ENCODE measurements at places on chromosomes 7 and 10.

DNA sequence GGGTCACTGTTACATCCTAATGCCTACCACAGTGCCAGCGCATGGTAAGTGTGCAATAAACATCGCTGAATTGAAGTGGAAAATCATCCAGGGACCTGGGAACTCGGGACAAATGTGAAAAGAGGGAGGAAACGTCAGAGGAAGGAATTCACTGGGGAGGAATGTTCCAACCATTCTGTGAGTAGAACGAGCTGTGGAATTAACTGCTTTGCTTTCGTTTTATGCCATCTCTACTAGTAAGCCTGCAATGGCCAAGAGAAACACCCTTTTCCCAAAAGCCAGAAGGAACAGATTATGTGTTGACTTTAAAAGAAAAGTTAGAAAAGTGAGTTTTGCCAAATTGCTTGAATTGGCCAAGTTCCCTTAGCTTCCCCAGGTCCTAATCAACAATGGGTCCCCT is 1044.9 kb downstream of the TYW1 start:
- no peak for DNase-seq

DNA sequence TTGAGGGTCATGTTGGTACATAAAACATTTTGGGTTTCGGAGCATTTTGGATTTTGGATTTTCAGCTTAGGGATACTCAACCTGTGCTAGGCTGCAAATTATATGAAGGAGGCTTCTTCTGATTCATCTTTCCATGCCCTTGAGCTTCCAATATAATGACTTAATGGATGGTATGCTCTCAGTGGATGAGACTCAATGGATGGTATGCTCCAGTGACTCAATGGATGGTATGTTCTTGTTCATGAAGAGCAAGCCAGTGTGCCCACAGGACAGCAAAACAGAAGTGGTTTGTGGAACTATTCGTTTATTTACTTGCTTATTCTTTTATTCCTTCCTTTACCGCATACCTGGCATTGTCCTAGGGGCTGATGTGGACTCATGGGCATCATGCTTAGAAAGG is 969.6 kb downstream of the LRMDA start:
- DNase-seq, result no peak

- DNase-seq, result no peak
These were observed 47.4 kb downstream of the ORC5 start for GRCh38 chr7:104160375-104160774.

DNA sequence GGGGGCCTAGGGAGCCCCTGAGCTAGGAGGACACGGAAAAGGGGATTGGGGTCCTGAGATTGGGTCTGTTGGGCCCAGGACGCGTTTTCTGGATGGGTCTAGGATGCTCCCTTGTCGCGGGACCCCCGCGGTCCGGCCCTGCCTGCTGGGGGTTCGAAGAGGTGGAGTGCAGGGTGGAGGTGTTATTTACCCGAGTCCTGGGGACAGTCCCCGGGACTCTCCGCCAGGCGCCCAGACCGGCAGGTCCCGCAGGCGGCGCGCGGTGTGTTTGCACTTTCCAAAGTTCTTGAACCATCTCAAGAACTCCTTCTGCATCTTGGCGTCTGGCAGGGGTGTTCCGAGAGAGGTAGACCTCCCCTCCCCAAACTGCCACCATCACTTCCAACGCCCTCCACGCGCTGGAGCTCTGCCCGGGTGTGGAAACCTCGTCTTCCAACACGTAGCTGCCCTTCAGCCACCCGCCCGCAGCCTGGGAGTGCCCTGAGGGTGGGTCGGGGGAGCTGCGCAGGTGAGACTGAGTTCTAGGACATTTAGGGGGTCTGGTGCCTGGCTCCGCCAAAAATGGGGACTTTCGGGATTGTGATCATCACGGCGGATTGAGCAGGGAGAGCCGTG is 569 bp downstream of the CAV1 start:
- DNase-seq, result peak; percentile 41

DNA sequence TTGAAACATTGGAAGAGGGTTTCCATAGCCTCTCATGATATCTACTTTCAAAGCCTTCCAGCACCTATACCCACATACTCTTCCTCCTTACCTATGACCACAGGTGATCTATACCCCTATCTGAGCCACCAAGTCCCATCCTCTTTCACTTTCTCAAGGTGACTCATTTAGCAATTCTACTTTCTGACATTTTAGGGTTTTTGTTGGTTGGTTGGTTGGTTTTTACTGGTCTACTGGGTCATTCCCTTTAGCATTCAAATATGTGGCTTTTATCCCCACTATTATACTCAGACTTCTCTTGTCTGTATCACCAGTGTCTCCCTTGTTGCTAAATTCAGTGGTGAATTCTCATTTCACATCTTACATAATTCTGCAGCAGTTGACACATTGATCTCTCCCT is 130.4 kb upstream of the STEAP4 start:
- DNase-seq, result no peak

DNA sequence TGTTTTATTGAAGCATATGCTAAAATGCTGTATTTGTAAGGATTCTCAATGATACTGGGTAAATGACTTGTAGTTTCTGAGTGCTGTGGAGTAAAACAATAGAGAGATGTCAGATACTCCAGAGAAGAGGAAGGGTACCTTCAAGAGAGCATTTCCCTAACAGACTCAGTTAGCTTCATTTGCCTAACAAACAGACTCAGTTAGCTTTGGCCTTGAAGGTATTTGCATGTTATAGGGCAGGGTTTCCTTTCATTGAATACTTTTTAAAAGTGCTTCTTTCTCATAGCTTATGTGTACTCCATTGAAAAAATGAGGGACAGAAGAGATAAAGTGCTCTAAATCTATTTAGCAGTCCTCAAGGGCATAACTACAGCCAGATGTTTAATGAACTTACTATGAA is 101.8 kb downstream of the CHN2 start:
- DNase-seq, result no peak

DNA sequence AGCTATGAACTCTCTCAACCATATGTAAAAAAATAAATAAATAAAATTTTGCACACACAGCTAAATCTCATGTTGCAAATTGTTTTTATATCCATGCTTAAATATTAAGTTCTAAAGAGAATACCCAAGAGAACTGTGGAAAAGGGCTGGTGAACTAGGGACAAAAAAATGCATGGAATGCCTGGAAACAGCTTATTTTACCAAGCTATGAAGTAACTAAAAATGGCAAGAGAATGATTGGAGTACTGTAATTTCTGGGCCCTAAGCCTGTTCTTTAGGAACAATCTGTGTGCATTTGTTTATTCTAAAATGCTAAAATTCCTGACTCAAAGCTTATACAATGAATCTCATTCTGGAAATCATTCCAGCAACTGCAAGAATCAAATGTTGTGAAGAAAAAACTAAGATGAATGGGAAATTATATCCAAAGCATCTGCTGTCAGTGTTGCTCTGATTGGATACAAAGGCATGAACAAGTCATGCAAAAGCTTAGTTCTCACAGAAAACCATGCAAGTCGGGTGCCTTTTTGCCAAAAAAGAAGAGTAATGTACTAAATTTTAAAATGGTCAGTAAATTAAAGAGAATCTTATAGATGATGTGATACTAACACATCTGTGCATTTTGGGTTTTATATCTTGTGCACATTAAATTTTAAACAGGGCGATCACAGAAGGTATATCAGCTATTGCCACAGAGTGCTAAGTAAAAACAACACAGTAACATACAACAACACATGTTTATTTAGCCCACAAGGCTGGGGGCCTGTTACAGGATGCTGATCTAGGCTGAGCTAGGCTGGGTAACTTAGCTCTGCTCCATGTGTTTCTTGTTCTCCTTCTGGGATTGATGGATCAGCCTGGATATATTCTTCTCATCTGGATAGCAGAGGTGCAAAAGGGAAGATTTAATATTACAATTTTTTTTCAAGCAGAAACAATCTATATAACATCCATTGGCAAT is 453.5 kb upstream of the SEMA3A start:
- DNase-seq, result no peak

DNA sequence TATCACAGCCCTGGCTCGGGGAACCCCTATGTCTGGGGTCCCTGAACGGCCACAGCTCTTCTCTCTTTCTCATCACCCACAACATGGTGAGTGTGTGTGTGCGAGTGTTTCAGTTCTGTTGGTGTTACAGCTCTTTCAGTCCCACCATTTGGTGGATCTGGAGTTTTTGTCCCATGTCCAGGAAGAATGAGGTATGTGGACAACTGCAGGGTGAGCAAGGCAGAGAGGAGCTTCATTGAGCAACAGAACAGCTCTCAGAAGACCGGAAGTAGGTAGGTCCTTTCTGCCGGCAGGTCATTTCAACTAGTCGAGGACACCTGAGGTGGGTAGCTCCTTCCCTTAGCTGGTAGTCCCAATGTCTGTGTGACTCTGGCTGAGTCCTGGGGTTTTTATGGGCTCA is 9.5 kb downstream of the PAX4 start:
- no peak for DNase-seq

GRCh38 chr10:87691506-87692070 is 31.9 kb downstream of the PAPSS2 start:
- DNase-seq, result no peak

GRCh38 chr7:41487229-41487940 is 215.5 kb downstream of the INHBA start:
- no peak for DNase-seq

DNA sequence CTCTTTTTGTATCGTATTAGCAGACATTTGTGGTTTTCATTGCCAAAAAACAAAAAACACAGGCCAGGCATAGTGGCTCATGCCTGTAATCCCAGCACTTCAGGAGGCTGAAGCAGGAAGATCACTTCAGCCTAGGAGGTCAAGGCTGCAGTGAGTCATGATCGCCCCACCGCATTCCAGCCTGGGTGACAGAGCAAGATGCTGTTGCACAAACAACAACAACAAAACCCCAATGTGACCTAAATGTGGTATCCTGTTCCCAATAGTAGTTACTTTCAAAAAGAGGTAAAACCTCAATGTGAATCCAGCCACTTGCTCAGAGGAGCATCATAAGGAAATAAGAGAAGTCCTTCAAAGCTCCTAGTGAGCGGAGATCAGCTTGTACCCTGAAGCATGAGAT is 45.8 kb upstream of the SKAP2 start:
- peak; percentile 15 for DNase-seq

- no peak for DNase-seq
These were observed 299.6 kb upstream of the SP4 start for GRCh38 chr7:21128062-21128817.

- no peak for DNase-seq
These were observed 59.9 kb downstream of the SND1 start for GRCh38 chr7:127711872-127712271.

GRCh38 chr7:70156057-70156456 is 557.8 kb downstream of the AUTS2 start:
- DNase-seq, result no peak

- no peak for DNase-seq
These were observed 139.3 kb upstream of the HDAC9 start for GRCh38 chr7:18356191-18356645.

DNA sequence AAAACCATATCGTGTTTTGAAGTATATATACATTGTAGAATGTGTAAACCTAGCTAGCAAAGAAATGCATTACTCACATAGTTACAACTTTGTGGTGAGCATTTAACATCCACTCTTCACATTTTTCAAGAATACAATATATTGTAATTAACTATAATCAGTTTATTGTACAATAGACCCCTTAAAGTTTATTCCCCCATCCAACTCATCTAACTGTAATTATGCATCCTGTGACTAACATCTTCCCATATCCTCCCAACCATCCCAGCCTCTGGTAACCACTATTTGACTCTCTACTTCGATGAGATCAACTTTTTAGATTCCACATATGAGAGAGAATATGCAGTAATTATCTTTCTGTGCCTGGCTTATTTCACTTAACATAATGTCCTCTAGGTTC is 526.4 kb downstream of the KIF20B start:
- no peak for DNase-seq

DNA sequence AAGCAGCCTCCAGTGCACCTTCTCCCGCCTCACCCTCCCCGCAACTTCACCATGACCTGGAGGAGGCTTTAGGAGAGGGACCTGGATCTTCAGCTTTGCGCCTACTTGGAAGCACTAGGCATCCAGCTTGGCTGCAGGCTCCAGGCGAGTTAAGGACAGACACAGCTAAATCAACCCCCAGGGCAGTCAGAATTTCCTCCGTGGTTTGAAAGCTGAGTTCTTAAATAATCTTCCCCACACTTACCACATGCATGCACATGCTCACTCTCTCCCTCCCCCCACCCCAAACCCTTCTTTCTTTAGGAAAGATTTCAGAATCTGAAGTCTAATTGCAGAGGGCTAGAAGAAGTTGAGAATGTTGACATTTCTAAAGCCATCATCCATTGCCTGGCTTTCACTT is 36.7 kb upstream of the LRRC4 start:
- DNase-seq, result no peak

- DNase-seq, result no peak
These were observed 27.0 kb downstream of the MYL10 start for GRCh38 chr7:101602082-101602481.

- no peak for DNase-seq
These were observed 32.2 kb upstream of the TRIL start for GRCh38 chr7:28990200-28990960.

- DNase-seq, result no peak
These were observed 130.6 kb downstream of the EBF3 start for GRCh38 chr10:129833468-129833950.

DNA sequence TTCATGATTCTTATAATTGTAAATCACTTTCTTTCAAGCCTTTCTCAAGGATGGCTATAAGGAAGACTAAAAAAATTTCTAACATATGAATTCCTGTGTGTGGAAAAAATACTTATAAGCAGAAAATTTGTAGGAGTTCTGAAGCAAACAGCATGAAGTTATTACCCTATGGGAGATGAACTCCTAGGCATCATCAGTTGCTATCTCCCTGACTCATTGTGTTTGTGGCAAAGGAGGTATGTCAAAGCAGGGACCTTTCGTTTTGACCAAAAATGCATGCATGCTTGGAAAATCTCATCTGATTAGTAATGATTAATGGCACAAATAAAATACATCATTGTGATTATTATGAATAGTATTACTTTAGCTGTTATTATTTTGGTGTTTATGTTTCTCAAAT is 59.4 kb downstream of the CALCR start:
- no peak for DNase-seq

GRCh38 chr7:136326045-136326609 is 349.0 kb upstream of the MTPN start:
- no peak for DNase-seq

DNA sequence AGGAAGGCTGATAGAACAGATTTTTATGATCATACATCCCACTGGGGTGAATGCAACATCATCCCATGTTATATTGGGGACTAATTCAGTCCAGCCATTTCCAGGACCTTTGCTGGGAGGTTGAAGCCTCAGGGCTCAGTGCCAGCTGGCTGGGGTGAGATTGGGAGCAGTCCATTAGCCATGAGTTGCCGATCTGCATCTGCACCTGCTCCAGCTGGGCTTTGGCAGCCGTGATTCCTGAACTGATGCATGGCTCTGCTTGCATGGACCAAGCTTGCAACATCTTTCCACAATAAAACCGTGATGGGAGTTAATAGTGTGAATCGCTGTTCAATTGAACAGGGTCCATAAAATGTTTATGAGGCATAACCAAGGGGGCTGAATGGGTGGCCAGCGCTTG is 346.9 kb downstream of the TYW1 start:
- no peak for DNase-seq

GRCh38 chr10:69747179-69747578 is 54.5 kb upstream of the COL13A1 start:
- DNase-seq, result no peak

- DNase-seq, result no peak
These were observed at the start of gene DGKI for GRCh38 chr7:137846827-137847567. Gene DGKI (minus strand): TSS chr7:137846974.

- DNase-seq, result no peak
These were observed 89.4 kb downstream of the JAZF1 start for GRCh38 chr7:28091190-28091589.

Measured in activated T-cell treated with anti-CD3 and anti-CD28 coated beads, Interleukin-2, amount 50 U/mL, for 1 hour (primary cell).